NCI-H524 (cell line): ENCODE measurements at places on chromosomes 6 and 20.

GRCh38 chr6:135525594-135525993 is 28.1 kb upstream of the AHI1 start:
- no peak for DNase-seq

GRCh38 chr6:144150710-144151657 is 667 bp downstream of the STX11 start:
- DNase-seq = no peak

GRCh38 chr6:28258877-28259777 is at the start of gene NKAPL:
Gene NKAPL, plus strand, starts transcription at chr6:28259297. Its CDS starts 75 bp downstream, at chr6:28259372.
- no peak for DNase-seq

DNA sequence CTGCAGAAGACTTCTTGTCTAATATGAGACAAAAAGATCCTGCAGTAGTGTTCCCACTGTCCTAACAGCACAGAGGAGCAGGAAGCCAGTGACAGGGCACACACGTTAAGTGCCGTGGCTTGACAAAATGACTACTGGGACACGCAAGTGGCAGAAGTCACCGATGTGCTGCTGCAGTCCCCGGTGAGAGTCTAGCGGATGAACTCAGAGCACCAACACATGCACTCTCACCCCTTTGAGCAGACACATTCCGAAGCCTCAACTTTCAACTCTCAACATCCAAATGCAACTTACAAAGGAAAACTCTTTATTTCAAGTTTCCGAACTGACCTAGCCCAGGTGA is 898 bp downstream of the LAMA4 start:
- DNase-seq = no peak

GRCh38 chr20:37526238-37526838 is 1.3 kb downstream of the BLCAP start:
- DNase-seq = no peak

DNA sequence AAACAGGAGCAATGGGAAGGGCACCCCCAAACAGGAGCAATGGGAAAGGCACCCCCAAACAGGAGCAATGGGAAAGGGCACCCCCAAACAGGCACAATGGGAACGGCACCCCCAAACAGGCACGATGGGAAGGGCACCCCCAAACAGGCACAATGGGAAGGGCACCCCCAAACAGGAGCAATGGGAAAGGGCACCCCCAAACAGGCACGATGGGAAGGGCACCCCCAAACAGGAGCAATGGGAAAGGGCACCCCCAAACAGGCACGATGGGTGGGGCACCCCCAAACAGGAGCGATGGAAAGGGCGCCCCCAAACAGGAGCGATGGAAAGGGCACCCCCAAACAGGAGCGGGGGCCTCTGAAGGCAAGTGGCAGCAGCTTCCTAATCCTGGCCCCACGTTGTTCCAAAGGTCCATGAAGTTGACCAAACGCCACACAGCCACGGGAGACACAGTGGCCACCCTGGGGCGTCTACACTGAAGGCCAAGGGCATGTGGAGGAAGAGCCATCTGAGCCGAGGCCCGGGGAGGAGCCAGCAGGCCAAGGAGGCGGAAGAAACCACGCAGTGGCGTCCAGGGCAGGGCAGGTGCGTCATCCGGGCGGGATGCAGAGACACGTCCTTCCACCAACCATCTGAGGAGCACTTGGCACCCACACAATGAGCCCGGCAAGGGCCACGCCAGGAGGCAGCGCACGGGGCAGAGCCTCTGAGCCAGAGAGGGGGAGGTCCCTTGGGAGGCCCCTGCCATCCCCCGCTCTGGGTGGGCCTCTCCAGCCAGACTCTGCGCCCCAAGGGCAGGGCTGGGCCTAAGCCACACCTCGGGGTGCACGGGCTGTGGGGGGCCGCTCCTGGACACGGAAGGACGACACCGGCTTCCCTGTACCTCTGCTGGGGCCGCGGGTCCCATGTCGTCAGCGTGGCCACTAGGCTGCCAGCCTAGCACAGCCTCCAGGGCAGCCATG is 21.5 kb upstream of the NTSR1 start:
- DNase-seq = no peak

- DNase-seq = no peak
Observed at GRCh38 chr20:58838174-58838573, 12.5 kb downstream of the GNAS-AS1 start.

DNA sequence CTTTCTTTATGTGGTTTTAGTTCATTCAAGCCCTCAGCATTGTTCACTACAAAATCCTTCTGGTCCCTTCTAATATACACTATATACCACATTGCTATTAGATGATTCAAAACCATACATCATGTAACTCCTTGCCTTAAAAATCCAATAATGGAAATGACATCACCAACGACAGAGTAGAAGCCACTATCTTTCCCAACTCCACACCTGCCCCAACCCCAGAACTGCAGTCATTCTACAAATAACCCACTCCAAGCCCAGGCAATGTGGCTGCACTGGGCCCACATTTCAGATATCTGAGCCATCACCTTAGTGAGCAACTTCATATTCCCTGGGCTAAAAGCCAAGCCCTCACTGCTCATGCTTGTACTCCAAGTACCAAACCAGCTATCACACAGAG is 22.6 kb upstream of the RUNX2 start:
- DNase-seq = no peak

DNA sequence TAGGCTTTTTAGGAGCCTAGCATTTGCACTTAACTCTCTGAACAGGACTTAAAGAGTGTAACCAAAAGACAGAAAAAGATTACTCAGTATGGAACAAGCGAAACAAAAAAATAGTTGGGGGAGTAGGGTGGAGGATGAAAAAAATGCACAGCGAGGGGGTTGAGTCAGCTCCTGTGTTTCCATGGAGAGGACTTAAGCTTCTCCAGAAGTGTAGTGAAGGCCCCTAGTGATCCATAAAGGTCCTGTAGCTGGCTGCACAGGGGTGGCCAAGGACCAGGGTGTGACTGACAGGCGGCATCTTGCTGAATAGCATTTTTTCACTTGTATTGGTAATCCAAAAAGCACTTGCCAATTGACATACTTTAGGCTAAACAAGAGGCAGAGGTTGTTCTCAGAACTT is 533.9 kb downstream of the RFPL4B start:
- peak; percentile 4 for DNase-seq

GRCh38 chr20:62068997-62069396 is 3.3 kb upstream of the TAF4 start:
- DNase-seq = no peak

DNA sequence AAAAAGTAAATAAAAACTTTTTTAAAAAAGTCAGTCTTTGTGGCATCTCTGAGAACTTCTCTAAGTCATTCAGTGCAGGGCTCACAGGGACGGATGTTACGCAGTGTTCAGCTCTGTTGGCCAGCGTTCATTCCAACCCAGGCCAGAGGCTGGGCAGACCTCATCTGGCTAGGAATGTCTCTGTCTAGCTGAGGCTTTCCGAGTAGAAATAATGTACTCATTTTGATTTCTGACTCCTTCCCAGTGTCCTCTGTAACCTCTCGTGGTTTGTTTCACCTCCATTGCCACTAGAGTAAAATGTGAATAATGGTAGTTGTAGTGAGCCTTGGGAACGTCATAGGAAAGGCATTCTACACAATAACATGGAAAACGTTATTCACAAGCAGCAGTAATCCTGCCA is 135.1 kb downstream of the TMEM242 start:
- DNase-seq = no peak

GRCh38 chr20:24612799-24613775 is 143.7 kb downstream of the SYNDIG1 start:
- DNase-seq = no peak

DNA sequence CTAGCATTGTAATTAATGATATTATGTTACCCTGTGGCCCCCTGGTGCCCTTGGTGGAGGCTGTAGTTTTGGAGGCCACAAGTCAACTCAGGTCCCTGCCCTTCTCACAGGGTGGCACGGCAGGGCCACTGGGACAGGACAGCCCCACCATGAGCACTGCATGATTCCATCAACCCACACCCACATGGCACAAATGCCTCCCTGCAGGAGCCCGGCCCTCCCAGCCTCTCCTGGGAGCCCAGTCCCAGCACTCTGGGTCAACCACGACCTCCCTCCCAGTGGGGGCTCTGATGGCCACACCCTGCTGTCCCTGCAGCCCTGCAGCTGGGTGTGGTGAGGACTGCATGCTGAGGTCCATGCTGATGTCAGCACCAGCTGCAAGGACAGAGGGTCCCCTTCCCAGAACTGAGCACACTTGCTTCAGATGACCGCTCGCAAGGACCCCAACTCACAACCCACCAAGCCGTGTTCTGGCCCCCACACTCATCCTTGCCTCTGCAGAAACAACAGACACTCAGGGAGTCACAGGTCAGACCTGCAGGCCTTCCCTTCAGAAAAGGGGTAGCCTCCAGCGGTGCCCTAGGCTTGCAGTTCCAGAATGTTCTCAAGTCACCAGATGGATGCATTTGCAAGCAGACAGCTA is 15.7 kb upstream of the CST7 start:
- DNase-seq = no peak

DNA sequence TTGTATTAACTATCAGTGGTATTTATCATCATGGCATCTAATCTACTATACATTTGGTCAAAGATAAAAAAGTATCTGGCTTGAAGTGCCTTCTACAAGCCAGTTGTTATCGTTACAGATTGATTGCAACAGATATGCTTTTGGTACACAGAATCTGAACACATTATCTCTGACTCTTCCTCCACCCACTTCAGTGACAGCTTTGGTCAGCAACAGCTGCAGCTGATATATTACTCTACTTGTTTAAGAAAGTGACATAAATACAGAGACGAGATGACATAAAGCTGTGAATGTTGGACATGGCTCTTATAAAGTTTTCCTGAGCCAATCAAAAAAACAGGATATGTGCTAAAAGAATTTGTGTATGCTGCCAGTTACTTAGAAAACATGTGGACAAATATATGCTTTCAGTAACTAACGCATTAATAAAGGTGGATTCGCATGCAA is 77.6 kb downstream of the HIVEP2 start:
- no peak for DNase-seq

DNA sequence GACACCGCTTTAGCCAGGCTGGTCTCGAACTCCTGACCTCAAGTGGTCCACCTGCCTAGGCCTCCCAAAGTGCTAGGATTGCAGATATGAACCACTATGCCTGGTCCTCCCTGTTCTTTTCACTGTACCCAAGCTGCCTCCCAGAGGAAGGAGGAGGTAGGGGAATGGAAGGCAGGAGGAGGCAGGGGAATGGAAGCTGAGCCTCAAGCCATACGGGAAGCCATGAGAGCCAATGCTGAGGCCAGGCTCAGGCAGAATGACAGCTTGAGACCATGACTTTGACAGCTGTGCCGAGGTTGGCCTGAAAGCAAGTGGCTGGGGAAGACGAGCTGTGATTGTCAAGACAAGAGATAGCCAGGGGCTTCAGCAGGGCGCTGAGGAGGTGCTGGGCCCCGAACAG is 13.6 kb upstream of the ZNF335 start:
- DNase-seq = peak; percentile 76

DNA sequence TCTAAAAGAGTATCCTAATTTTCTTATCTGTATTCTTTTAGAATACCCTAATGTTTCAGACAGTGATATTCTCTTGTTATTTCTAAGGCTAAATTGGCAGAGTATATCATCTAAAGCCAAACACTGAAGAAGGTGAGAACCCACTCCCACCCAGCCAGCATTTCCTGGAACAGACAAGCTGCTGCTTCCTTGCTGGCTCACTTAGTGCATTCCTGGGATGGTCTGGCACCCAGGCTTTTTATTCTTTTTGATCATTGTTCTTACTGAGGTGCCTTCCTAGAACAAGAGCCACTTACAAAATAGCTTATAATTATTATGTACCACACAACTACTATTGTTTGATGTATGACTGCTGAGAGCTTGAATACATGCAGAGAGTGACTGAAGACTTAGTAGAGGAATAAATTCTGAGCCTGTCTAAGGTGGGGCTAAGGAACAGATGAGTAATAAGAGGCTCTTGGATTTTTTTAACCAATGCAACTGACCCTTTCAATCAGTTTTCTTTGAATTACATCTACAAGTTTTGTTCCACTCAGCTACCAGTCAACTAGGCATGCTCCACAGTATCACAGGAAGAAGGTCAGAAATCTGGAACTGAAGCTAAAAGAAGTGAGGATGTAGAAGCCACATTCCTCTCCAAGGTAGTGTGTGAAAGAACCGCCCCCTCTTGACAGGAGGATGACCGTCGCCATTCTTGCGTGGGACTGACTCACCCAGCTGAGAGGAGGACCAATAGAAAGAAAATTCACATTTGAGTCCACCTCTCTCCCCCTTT is 30.1 kb downstream of the PRPH2 start:
- DNase-seq = no peak

DNA sequence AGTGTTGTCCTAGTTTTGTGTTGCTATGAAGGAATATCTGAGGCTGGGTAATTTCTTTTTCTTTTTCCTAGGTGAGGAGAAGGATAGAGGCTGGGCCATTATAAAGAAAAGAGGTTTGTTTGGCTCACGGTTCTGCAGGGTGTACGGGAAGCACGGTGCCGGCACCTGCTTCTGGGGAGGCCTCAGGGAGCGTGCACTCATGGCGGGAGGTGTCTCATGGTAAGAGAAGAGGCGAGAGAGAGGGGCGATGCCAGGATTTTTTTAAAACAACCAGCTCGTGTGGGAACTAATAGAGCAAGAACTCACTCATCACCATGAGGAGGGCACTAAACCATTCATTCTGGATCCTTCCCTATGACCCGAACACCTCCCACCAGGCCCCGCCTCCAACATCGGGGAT is 14.2 kb upstream of the NPBWR2 start:
- no peak for DNase-seq

- no peak for DNase-seq
Observed at GRCh38 chr6:11551053-11551452, 13.5 kb downstream of the TMEM170B start.

DNA sequence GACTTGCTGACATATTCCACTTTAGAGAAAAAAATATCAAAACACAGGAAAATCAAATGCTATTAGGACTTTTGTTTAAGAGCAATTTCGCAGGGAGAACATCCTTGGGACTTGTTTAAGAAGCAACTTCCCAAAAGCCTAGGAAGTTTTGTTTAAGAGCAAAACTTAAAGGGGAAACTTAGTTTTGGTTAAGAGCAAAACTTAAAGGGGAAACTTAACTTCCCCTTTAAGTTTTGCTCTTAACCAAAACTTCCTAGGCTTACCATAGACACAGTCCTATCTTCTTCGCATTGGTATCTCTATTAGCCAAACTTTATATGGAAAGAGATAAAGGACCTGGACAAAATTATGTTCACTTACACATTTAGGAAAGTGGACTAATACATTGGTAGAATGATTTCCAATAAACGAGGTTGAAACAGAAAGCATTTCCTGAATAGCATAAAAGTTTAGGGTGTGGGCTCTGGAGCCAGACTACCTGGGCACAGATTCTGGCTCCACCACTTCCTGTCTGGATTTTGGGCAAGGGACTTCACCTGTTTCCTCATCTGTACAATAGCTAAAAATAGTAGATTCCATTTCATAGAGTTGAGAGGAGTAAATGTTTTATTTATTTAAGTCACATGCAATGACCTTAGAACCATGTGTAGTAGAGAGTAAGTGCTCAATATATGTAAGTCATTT is 15.7 kb downstream of the PAQR8 start:
- DNase-seq = no peak

DNA sequence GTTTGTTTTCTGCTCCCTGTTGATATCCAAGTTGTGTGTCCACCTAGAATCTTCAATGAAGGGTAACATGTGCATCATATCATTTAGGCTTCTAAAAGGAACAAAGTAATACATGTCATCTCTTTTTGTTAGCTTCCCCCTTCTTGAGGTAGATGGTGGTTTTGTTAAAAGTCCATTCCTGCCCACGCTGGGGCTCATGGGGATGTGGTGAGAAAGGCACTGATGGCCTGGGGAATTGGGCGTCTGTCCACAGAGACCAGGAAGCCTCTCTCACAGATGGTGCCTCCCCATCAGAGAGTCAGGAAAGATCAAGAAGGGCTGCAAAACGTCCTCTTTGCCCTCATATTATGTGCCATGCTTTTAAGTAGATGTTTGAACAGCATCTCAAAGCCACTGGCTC is 32.5 kb downstream of the GNAS start:
- DNase-seq = no peak
